ENCODE measurements at places on chromosomes 2 and 18. TPM values are rescaled to one million over a fixed set of nuclear protein-coding genes. Genes with fewer than 3 reads are reported as not detected.

DNA sequence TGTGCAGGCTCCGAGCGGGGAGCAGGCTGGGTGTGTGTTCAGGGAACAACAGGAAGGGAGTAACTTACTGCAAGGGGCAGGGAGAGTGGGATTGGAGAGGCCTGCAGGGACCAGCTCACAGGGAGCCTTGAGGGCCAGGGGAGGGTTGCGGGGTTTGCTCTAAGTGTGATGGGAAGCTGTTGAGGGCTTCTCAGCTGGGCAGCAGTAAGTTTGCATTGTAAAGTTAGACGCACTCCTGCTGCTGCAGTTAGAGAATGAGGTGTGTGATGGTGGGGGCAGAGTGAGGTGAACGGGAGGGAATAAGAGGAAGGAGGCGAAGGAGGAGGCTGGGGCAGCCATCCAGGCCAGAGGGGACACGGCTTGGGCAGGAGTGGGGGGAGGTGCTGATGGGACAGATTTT is 53.4 kb downstream of the BOLA3 start:
- DNase-seq, result no peak

Gene EDAR
- total RNA-seq, result under 0.01 TPM

DNA sequence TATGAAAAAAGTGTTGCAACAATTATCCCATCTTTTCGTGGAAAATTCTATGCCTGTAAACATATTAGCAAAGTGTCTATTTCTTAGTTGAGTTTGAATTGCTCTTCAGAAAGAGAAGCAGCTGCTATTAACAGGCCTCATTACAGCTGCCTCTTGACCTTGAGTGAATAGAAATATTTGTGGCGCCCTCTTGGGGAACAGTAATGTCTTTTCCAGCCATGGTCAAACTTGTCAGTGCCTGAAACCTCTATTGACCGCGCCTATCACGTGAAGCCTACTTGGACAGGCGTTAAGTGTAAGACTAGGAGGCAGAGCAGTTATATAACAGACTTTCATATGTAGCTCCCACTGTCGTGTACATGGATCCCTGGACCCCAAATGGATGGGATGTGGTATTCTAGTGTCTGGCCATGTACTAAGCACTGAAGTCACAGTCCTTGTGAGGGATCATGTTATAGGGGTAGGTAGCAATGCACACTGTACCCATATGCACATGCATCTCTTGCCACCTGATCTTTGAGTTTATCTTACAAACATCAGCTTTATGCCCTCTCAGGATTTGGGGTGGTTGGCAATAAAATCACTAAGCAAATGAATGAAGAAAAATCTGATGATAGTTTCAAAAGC is 245.0 kb downstream of the PTGR3 start:
- peak; percentile 70 for DNase-seq

Gene NPPC
- total RNA-seq, result not detected

Gene SLC39A6
- 218 TPM for total RNA-seq
